Amygdala (tissue), 56 donors: ENCODE measurements at places on chromosomes 5 and 9.

DNA sequence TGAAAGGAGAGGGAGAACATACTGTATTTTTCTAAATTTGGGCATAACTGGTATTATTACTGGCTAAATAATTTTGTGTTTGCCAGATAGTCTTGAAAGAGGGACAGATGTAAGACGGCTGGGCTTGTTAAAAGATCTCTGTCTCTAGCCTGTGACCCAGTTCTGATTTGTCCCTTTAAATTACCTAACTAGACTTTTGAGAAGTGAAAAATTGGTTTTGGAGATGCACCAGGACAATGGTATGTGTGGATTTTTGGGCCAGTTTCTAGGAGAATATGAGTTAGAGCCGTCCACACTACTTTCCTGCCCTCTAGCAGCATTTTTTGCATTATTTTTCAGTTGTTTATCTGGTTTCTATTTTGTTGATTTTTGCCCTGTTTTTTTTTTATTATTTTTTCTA is 33.5 kb downstream of the LNPEP start:
- DNase-seq, result no peak

- peak; percentile 17 for DNase-seq
Measured at GRCh38 chr5:1480217-1480616, 35.0 kb upstream of the SLC6A3 start.

DNA sequence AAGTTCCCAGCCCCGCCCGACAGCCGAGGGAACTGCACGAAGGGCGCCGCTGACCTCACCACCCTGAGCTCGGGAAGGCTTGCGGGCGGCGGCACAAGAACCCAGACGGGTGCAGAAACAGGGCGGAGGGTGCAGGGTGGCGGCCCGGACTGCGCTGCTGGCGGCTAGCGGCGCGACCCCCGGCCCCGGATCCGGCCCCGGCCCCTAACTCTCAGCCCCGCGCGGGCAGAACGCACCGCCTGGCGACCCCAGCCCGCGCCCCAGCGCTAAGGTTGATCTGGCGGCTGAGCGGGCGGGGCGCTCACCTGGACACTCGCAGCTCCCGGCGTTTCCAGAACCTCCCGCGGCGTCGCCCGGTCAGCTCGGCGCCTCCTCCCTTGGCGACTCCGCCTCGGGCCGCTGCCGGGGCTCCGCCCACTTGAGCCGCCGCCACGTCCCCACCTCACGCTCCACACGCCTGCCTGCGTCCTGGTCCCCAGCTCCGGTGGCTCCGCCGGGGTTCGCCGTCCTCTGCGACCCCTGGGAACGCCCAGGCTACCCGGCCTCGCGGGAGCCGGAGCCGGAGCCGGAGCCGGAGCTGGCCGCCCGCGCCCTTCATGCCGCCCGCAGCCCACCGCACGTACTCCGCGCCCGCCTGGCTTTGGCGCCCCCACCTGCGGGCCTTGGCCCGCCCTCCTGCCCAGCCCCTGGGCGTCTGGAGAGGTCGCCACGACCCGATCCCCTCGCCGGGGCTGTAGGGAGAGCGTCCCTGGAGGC is at the start of gene P4HA2:
Gene P4HA2 (minus strand): TSS at position 369 of the 756 bp plus-strand sequence. CDS start 9,227 bp downstream, outside the sequence.
- no peak for DNase-seq

- no peak for DNase-seq
Measured at GRCh38 chr5:54081415-54081814, 229.0 kb downstream of the ARL15 start.

- DNase-seq, result no peak
Measured at GRCh38 chr5:169408171-169408570, 107.2 kb upstream of the SLIT3 start.

GRCh38 chr5:113652161-113652560 is 138.7 kb downstream of the YTHDC2 start:
- DNase-seq, result no peak
